CD4-positive, alpha-beta T cell (primary cell): ENCODE measurements at places on chromosomes 5 and 9.

- DNase-seq: no peak
These were observed 211.9 kb upstream of the PAPPA start for GRCh38 chr9:115941561-115942315.

DNA sequence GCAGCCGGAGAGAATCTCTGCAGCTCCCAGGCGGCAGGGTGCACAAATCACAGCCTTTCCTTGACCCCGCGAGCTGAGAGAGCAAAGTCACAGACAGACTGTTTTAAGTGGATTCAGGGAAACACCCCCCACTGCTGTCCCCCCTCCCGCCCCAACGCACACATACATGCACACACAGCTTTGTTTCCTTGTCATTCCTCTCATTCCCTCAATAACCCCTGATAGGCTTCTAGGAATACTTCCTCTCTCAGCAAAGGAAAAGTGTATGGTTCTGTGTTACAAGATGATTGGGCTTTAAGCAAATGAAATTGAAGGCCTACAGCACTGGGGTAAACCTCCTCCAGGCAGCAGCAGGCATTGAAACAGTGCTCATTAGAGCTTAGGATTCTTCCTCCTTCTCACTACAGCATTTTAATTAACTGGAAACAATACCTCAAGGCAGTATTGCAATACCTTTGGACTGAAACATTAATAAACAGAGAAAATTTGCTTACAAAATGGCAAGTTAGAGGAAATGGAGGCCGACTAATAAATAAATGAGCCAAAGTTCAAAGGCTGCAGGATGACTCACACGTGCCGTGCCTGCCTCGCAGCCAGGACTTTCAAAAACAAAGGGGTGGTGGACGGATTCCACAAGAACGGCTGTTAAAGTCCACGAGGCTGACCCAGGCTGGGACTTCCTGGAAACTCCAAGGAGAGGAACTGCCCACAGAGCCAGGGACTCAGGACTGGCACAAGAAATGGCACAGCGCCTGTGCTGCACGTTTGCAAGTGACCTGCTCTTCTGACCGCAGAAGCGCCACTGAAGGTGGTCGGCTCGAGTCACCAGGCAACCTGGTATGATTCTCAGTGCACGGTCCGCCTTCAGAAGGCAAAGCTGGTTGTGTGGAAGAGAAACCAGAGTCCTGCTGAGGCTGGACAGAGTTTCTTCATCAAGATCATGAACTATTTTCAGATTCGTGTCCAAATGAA lies 236.2 kb downstream of the SYK start:
- no peak for DNase-seq

GRCh38 chr5:111635916-111636570 lies 121.0 kb downstream of the NREP start:
- DNase-seq: no peak

- DNase-seq: peak; percentile 47
These were observed 26.3 kb downstream of the PTGES start for GRCh38 chr9:129726322-129727160.

GRCh38 chr5:146203872-146204192 lies 427 bp downstream of the RBM27 start:
- no peak for DNase-seq

DNA sequence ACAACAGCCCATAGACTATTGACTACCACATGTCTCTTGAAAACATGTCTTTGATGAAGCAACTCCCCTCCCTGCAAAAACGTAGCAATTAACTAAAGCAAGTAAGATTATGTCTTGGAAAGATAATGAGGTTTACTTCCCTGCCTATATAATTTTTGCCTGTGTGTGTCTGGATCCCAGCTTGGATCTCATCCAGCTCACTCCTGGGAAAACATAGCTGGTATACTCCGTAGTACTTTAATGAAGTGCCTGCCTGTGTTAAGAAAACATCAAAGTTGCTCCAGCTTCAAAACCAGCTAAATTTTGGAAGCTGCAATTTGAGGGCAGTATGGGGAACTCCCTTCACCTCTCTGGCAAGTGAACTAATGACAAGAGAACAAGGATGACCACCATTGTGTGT lies 182.6 kb upstream of the C9orf72 start:
- no peak for DNase-seq

DNA sequence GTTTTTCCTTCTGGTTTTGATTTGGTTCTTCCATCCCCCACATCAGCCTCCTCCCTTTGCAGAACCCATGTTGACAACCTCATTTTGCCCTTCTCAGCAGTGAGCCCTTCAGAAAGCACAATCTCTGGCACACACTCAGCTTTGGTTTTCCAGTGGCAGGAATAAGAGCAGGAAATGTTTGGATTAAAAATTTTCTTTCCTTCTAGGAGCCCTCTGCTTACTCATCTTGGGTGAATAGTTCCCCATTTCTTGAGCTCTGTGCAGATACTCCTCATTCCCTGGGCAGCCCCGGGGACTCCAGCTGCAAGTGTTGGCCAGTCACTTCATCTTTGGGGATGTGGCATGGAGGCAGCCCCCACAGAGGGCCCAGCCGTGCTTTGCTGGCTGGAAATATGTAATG lies 170.5 kb downstream of the NR3C1 start:
- DNase-seq: no peak

GRCh38 chr9:73210886-73211666 lies 59.4 kb downstream of the ANXA1 start:
- DNase-seq: no peak

- no peak for DNase-seq
These were observed 6.3 kb downstream of the PDCD1LG2 start for GRCh38 chr9:5516453-5517220.

- no peak for DNase-seq
These were observed 412.9 kb downstream of the GADD45G start for GRCh38 chr9:90017679-90018078.

- DNase-seq: no peak
These were observed 38.4 kb upstream of the RXRA start for GRCh38 chr9:134287591-134288491.

- DNase-seq: no peak
These were observed 126.8 kb downstream of the STK32A start for GRCh38 chr5:147361441-147362175.

- no peak for DNase-seq
These were observed 1248.2 kb upstream of the CDH9 start for GRCh38 chr5:28286566-28286965.

DNA sequence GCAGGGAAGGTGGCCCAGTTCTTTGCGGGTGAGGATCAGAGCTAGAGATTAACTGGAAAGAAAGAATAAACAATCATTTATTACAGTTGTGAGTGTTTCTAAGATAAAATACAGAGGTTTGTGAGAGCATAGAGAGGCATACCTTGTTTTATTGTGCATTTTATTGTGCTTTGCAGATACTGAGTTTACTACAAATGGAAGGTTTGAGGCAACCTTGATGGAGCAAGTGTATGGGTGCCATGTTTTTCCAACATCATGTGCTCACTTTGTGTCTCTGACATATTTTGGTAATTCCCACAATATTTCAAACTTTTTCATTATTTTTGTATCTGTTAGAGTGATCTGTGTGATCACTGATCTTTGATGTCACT lies 715 bp upstream of the C5orf34 start:
- DNase-seq: no peak

DNA sequence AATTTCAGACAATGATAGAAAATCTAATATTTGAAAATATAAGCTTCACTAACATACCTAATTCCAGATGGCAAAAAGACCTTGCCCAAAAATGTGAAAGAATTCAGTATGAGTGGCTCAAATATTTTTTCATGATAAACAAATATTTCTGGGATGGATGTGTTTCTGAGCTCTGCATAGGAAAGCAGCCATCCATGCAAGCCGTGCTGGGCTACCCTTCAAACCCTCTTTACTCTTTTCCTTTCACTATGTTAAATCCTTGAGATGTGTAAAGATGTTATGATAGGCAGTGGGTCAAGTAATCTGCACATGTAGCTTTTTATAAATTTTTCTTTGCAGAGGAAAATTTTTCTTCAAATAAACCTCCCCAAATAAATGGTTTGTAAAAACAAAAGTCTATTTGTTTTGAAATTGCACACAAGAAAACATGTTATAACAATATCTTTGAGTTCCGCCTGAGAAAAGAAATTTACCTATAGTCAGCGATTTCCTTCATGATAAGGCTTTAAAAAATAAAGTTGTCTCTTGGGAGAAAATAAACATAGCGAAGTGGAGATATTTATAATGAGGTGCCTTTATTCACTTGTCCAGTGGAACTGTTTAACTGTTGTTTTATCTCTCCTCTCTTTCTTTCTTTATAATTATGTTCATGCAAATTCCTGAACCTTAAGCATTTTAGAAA lies 154.3 kb upstream of the PITX1 start:
- no peak for DNase-seq

DNA sequence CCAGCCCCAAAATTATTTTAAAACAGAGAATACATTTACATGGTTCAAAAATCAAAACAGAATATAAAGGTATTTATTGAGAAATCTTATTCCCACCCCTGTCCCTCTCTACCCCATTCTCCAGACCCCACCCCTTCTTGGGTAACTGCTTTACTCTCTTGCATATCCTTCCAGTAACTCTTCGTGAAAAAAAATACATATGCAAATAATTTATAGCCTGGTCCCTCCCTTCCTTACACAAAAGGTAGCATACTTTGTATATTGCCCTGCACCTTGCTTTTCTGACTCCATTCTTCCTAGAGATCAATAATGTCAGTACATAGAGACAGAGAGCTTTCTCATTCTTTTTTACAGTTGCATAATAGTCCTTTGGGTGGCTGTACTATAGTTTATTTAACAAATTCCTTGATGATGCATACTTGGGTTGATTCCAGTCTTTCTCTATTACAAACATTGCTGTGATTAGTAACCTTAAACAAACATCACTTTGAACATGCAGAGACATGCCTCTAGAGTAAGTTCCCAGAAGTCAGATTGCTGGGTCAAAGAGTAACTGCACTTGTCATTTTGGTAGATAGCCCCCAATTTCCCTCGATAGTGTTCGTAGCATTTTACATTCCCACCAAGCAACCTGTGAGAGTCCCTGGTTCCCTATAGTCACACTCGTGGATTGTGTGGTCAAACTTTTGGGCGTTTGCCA lies 47.9 kb downstream of the STOM start:
- no peak for DNase-seq

DNA sequence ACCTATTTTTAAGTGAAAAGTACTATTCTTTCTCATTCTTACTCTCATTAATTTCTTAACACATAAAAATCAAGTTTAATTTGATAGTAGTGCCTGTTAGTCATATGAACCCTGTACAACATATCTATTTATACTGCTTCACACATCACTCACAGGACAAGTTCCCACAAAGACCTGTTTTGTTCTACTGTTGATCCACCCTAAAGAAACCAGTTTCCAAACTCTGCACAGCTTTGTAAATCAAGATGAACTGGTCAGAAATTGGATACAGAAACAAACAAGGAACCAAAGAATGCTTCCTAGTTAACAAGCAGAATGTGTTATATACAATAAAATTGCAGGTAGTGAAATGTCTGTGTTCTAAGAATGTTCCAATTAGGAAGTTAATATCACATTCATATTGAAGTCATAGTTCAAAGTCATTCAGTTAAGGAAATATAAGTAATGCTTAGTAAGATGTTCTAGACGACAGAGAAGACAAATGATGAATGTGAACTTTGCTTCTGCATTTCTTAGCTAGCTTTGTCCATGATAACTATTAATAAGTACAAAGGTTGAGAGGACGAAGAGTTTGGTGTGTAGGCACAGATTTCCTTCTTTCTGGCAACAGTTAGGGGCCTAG lies 33.4 kb downstream of the C9orf85 start:
- no peak for DNase-seq

- no peak for DNase-seq
These were observed 264.3 kb upstream of the PANK3 start for GRCh38 chr5:168843277-168844015.

DNA sequence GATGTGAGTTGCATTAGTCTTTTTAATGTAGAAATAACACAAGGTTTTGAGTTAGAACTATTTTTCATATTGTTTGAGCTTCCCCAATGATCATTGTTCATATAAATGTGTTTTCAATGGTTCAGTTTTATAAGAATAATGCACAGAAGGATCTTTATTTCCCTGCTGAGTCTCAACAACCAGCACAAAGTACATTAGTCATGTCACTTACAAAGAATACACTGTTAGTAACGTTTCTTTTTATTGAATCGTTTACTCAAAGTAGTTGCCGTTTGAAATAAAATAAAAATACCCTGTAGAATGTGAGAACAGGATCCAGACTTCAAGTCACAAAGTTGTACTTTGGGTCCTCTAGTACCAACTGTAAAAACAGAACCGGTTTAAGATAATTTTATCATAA lies 41.5 kb downstream of the ERCC8 start:
- no peak for DNase-seq

- no peak for DNase-seq
These were observed 143.9 kb downstream of the OR2K2 start for GRCh38 chr9:111186021-111186530.

GRCh38 chr5:108681079-108681921 lies 66.4 kb upstream of the FER start:
- no peak for DNase-seq

- no peak for DNase-seq
These were observed 211.0 kb downstream of the OSTF1 start for GRCh38 chr9:75299324-75299723.

- DNase-seq: no peak
These were observed 71.9 kb downstream of the KIF4B start for GRCh38 chr5:155085282-155085989.

DNA sequence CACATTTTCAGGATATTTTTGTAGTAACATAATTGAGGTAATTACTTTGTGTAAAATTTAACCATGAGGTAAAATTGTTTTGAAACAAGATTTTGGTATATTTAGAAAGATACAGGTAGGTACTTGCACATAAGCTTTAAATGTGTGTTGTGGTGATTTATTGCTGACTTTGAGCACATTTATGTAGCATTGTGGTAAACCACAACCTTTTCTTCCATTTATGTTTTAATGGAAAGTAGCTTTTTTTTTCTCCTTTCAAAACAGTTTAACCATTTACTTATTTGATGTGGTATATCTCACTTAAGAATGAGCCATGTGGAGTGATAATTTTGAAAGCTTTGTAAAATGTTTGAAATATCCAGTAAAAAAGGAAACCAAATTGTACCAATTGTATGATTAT lies 35.6 kb downstream of the FCHO2 start:
- DNase-seq: no peak

GRCh38 chr5:153756540-153756939 lies 266.1 kb downstream of the GRIA1 start:
- no peak for DNase-seq

- no peak for DNase-seq
These were observed 588 bp upstream of the PLPP1 start for GRCh38 chr5:55535199-55535905.

- DNase-seq: no peak
These were observed 12.4 kb downstream of the LHX3 start for GRCh38 chr9:136192289-136193126.

DNA sequence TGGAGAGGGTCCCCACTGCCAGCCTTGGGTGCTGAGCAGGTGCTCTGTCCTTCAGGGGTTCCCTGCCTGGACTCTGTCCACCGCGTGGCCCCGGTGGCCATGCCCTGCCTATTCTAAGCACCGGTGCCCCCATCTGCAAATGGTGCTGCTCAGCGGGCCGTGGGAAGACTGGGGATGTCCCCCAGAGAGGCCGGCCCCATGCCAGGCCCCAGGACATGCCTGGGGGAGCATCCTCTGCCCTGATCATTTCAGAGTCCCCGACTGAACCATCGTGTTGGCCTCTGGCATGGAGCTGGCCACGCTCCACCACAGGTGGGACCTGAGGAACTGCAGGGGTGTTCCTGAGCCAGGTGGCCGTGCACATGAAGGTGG lies 64.7 kb downstream of the RXRA start:
- DNase-seq: no peak
